Neural progenitor cell (in vitro differentiated cells): ENCODE measurements at places on chromosomes 4 and X. TPM values are rescaled to one million over a fixed set of nuclear protein-coding genes. Genes with fewer than 3 reads are reported as not detected.

PLK4 gene
- 41.1 and 83.9 TPM in 2 replicates for total RNA-seq

GRCh38 chr4:2059046-2059725 is at the start of gene NAT8L:
NAT8L (plus strand) TSS chr4:2059327; CDS start chr4:2059512, 185 bp downstream.
- H3K27ac ChIP-seq = no peak within 1 kb of the TSS
- no peaks in the 10 kb centered on the region for H3K36me3 ChIP-seq
- H3K4me3 ChIP-seq = peak within 1 kb of the TSS; percentile 69
- peaks cover 13% of the 10 kb centered on the region for H3K4me1 ChIP-seq
- peak; percentile 86 for DNase-seq

GRCh38 chr4:52126966-52127365 is 75.9 kb downstream of the SPATA18 start:
- H3K27me3 ChIP-seq = no peaks in the 10 kb centered on the region
- no peaks in the 10 kb centered on the region for H3K4me1 ChIP-seq
- H3K27ac ChIP-seq = no peak overlapping the region

GRCh38 chrX:154064637-154065435 is 32.7 kb downstream of the MECP2 start:
- DNase-seq = no peak

FHL1 gene
- 62.1 and 67.6 TPM in 2 replicates for total RNA-seq

DNA sequence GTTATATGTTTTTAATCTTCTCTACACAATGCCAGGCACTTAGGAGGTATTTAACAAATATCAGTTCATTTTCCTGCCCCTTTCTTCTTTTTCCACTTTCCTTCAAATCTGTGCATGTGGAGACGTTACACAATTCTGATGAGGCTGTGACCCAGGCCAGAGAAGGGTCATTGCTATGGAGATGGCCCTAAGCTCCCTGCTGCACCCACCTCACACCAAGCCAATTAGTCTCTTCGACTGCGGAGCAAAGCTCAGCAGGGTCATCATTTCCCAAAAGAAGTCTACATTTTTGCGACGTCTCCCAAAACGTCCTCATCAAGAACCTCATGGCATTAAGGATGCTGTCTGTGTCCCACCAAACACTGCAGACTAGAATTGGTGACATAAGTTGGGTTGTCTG is 28.9 kb upstream of the VEGFD start:
- H3K4me3 ChIP-seq = no peak overlapping the region
- peak; percentile 51 for DNase-seq
- H3K4me1 ChIP-seq = peaks cover 33% of the 10 kb centered on the region
- peaks cover 4% of the 10 kb centered on the region for H3K36me3 ChIP-seq
- H3K27ac ChIP-seq = no peak overlapping the region

- H3K4me3 ChIP-seq = peak overlapping the region; percentile 73
- H3K36me3 ChIP-seq = no peaks in the 10 kb centered on the region
- peak; percentile 85 for DNase-seq
- peaks cover 6% of the 10 kb centered on the region for H3K4me1 ChIP-seq
Measured at GRCh38 chr4:30717208-30718020, 2.8 kb upstream of the PCDH7 start.

FGFR3 gene
- 4.8 and 17.0 TPM in 2 replicates for total RNA-seq

MSX1 gene
- 0.65 TPM in 1 of 2 replicates, not detected in the other for total RNA-seq

- no peaks in the 10 kb centered on the region for H3K4me1 ChIP-seq
- H3K4me3 ChIP-seq = no peak overlapping the region
- no peak overlapping the region for H3K27ac ChIP-seq
- no peak for DNase-seq
- H3K36me3 ChIP-seq = peaks cover 5% of the 10 kb centered on the region
- no peaks in the 10 kb centered on the region for H3K27me3 ChIP-seq
Measured at GRCh38 chrX:13741695-13742094, 7.1 kb downstream of the OFD1 start.

DNA sequence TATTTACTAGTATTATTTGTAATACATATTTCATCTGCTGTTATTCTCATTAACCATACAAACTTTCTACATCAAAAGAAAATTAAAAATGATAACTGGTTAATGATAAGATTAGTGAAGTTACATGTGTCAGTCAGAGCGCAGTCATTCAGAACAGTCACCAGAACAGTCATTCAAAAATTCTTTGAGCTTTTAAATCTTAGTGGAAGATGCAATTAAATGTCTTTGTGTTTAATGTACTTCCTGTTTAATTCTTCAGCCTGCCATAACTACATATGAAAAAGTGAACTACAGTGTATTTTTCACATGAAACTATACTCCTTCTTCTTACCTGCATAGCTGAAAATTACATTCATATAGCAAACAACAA is 179.7 kb upstream of the NDST4 start:
- H3K4me3 ChIP-seq = no peak overlapping the region
- no peaks in the 10 kb centered on the region for H3K4me1 ChIP-seq
- no peak overlapping the region for H3K27ac ChIP-seq
- no peak for DNase-seq
- no peaks in the 10 kb centered on the region for H3K27me3 ChIP-seq
- no peaks in the 10 kb centered on the region for H3K36me3 ChIP-seq
